SJCRH30 (cell line): ENCODE measurements at places on chromosomes 1 and 21. TPM values are rescaled to one million over a fixed set of nuclear protein-coding genes. Genes with fewer than 3 reads are reported as not detected.
A peak's percentile ranks its signal among the peaks of the same experiment; 100 is the strongest.

GRCh38 chr1:7405844-7406500, 365.1 kb upstream of the VAMP3 start:
- no peak for DNase-seq

CFH gene
- total RNA-seq: 80.6 and 84.2 TPM in 2 replicates

GRCh38 chr1:244150665-244151064, 99.6 kb downstream of the ZBTB18 start:
- no peak for DNase-seq

DNA sequence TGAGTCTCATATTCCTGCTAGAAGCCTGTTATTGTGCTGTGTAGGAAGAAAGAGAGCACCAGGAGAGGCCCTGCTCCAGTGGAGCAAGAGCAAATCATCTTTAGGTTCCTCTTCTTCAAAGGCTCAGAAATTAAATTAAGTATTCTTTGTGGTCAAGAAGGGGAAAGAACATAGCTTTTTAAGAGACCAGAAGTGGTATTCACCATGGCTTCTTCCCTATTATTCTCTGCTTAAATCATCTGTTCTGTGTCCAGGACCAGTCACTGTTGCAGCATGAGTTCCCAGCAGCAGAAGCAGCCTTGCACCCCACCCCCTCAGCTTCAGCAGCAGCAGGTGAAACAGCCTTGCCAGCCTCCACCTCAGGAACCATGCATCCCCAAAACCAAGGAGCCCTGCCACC, 1.1 kb downstream of the SPRR1B start:
- no peak for DNase-seq

OLFML2B gene
- 39.7 and 40.0 TPM in 2 replicates for total RNA-seq

SHISAL2A gene
- not detected in 2 replicates for total RNA-seq

- no peak for DNase-seq
Observed at GRCh38 chr1:246005067-246005466, 502.0 kb downstream of the SMYD3 start.

DNA sequence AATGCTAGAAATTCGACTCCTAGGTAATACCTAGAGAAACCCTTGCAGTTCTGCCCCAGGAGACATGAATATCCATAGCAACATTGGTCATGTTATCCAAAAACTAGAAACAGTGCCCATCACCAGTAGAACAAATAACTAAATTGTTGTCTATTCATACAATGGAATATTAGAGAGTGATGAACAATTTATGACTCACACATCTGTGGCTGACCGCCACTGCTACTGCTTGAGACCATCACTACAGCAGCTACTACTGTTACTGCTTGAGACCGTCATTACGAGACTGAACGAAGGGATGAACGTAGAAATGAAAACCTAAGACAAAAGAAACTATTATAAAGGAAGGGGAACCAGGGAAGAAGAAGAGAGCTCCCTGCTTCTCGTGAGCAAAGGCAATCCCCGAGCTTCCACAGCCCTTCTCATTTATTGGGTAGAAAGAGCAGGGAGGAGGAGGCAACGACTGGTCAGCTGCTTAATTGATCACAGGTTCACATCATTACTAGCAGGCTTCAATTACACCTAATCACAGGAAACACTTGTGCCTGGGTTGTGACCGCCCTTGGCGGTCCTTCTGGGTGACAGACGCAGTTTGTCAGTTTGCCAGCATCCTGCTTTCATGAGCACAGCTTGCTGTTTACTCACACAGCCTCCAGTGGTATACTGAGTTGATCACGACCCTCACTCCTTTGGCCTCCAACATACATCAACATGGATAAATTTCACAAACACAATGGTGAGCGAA, 14.1 kb upstream of the PADI4 start:
- DNase-seq: no peak

DNA sequence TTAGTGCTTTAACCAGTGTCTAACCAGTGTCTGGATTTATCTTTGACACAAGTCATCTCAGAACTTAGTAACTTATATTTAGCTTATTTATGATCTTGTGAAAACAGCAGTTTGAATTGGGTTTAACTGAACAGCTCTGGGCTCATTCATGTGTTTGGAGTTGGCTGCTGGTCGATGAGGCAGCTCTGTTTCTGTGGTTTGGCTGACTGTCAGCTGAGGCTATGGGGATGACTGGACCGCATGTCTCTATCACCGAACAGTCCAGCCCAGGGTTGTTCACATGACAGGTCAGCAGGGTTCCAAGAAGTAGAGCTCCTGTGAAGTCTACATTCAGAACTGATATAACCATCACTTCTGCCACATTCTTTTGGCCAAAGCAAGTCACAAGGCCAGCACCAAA, 29.1 kb upstream of the C21orf91 start:
- peak; percentile 26 for DNase-seq

DNA sequence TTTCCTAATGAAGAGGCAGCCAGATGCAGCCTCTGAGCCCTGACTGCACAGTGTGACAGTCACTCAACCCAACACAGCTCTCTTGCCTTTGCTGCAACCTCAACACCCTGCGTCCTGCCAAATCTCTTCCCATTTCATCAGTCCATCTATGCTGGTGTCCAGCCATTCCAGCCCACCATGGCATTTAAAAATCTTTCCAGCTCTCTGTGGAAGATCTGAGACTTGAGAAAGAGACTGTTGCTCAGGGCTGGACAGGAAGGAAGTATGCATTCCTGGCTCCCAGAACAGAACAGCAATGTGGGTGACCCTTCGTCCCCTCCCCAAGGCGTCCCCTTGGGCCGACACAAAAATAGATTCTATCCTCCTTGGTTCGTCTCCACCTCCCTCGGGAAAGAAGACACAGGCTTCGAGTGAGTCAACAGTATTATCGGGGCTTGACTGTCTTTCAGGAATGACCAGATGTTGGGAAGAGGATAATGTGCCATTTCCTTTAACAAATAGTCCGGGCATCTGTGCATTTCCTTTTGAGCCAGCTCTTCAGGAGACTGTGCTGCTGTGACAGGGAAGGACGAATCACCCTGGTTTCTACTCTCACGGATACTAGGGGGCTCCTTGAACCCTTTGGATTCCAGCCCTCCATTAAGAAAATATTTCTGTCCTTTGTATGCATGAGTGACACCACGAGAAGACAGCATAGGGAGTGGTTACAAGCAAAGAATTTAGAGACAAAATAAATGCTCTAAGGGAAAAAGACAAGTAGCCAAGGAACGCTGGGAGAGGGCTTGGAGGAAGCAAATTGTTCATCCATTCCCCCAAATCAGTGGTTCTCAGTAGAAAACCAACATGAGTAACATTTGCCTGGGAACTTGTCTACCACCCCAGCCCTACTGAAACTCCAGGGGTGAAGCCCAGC, 111.4 kb upstream of the CDC42BPA start:
- DNase-seq: peak; percentile 60

GRCh38 chr1:46533179-46533864, 18.1 kb downstream of the KNCN start:
- no peak for DNase-seq

DNA sequence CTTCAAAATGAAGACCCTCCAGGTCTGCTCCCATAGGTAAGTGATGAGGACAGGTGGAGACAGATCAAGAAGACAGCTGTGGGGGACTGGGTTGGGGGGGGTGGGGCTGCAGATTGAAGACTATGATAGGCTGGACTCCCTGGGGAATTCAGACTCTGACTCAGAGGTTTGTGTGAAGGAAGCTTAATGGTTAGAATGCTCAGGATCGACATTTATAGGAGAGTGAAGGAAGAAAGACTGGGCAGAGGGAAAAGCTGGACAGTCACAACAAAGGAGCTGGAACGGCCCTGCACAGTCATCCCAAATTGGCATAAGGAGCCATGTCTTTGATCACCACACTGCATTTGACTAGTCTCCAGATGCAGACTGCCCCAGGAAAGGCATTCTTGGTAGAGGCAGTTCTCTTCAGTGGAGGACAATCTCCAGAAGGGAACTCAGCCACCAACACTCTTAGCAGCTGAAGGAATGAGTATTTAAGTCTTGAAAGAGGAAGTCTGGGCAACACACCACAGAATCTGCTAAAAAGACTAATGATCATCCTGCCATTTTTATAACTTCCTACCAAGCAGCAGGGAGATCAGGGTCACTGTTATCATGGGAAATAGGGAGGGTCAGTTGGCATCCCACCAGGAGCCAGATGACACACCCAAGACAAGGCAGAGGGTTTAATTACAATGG, 120.0 kb upstream of the ZC3H11B start:
- peak; percentile 28 for DNase-seq

YTHDF2 gene
- 105 and 116 TPM in 2 replicates for total RNA-seq

DNA sequence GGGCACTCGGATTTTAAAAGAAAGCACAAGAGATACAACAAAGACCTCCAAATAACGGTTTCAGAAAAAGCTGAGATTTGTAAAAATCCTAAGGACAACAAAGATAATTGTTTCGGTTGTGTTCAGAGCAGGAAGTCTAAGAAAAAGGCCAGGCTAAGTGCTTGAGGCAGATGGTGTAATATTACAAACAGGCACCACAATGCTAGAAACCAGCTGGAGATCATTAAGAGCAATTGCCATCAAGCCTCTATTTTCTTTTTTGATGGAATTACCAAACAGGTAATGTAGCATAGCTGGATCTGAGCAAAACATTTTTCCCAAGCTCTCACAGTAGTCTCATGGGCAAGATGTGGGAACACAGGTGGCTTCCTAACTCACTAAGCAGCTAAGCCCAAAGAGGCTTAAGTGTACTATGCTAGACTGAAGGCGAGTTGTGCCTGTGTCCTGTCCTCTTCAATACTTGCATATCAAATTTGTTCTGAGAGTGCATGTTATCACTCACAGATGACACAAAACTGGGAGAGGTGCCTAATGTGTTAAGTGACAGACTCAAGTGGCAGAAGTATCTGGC, 161.6 kb downstream of the GLUL start:
- DNase-seq: no peak

KCTD3 gene
- 57.6 and 65.6 TPM in 2 replicates for total RNA-seq

DNA sequence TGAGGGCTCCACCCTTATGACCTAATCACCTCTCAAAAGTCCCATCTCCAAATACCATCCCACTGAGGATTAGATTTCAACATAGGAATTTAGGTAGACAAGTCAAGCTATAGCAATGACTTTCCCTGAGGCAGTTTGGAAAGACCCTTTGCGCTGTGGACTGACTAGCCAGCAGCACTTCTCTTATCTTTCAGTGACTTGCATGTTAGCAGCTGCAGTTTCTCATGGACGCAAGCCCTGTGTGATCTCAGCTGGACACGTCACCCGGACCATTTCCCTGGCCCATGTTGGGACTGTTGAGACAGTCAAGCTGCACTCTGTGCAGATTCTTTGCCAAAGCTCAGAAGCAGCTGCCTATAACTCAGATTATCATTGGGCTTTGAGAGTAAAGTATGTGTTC, 408.1 kb upstream of the USP24 start:
- DNase-seq: no peak

- DNase-seq: peak; percentile 51
Observed at GRCh38 chr1:150256554-150257341, 826 bp upstream of the CA14 start.

DNA sequence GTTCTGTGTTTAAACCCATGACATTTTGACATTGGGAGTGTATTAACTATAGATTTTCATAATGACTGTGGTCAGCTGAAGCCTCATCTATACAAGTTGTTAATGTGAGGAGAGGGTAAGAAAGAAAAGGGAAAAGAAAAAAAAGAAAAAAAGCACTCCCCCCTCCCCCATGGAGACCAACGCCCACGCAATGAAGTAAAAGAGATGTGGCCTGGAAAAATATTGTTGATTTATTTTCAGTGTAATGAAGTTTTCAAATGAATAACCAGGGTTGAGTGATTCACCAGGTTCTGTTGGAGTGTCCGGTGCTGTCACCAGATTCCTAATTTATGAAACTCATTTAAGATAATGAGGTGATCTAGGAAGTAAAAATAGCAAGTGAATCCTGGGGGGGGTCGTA, 4.7 kb downstream of the RNF220 start:
- no peak for DNase-seq

- no peak for DNase-seq
Observed at GRCh38 chr1:66747501-66747900, 4.8 kb upstream of the DYNLT5 start.

GRCh38 chr1:5911871-5912271, 80.4 kb downstream of the NPHP4 start:
- DNase-seq: no peak

DNA sequence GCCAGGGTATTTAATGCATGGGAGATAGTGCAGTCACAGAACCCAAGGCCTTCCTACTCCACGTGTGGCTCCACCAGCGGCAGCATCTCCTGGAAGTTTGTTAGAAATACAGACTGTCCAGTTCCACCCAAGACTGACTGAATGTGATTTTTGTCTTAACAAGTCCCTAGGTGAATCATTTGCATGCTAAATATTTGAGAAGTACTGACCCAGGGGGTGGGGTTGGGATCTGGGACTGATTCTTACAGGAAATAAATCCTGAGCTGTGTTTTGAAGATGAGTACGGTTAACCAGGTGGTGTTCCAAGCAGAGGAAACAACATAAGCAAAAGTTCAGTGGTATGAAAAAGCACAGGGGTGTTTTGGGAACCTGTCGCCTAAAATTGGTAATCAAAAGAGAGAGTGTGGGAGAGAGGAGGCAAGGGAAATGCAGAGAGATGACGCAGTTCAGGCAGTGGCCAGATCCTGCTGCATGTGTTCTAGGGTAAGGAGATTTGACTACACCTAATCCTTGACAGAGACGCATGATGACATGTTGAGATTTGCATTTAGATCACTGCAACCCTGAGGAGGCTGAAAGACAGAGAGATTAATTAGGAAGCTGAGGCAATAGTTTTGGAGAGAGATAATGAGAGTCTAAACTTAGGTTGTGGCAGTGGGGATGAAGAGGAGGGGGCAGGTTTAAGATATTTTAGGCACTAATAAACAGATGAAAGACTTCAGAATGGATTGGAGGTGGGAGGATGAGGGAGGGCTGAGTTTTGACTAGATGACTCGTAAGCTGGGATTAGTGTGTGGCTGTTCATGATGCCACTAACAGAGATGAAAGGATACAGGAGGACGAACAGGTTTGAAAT, 3.7 kb upstream of the ZNF326 start:
- no peak for DNase-seq

GRCh38 chr1:167934426-167935215, 1.9 kb upstream of the DCAF6 start:
- no peak for DNase-seq

- no peak for DNase-seq
Observed at GRCh38 chr1:55057956-55058298, 18.6 kb downstream of the PCSK9 start.

ADAM30 gene
- total RNA-seq: not detected in 2 replicates

GRCh38 chr1:154471304-154471703, 30.7 kb upstream of the TDRD10 start:
- DNase-seq: no peak

DNA sequence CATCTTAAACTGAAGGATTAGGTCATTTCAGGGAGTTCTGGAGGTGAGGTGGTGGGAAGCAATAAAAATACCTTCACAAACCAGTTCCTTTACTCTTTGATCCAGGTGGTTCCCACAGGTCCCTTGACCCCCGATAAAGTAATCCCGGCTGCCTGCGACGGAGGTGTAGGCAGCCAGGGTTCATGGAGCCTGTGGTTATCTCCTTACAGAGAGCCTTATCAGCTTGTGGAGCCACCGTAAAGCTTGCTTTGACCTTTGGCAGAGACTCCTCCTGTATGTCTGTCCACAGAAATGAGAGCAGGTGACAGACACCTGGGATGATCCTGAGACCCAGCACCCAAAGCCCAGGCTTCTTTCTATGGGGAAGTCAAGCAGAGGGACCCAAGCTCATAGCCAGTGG, 243.4 kb downstream of the KIF26B start:
- DNase-seq: no peak
